B cell (primary cell): ENCODE measurements at places on chromosomes 5 and 9.

DNA sequence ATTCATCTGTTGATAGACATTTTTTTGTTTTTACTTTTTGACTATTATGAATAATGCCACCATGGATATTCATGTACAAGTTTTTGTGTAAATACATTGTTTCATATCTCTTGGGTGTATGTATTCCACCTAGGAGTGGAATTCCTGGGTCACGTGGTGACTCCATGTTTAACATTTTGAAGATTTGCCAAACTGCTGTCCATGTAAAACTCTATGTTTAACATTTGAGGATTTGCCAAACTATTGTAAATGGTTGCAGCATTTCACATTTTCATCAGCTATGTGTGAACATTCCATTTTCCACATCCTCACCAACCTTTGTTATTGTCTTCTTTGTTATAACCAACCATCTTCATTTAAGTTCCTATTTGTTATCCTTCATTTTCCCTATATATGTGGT, 12.2 kb downstream of the TMEFF1 start:
- DNase-seq, result no peak

DNA sequence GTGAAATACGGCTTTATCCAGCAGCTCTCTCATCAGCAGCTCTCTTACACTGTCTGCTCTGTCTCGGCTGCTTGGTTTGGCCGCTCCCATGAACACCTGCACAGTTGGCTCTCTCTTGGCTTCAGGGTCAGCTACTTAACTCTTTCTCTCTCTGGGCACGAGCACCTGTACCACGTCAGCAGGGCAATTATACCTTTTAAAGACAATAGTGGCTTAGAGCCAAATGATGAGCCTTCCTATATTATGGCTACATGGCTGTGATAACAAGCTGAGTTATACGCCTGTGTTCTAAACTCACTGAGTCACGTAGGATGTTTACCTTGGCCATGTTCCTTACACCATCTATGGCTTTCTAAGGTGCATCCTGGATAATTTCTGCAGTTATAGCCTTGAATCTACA, 69.2 kb upstream of the CTNND2 start:
- no peak for DNase-seq

DNA sequence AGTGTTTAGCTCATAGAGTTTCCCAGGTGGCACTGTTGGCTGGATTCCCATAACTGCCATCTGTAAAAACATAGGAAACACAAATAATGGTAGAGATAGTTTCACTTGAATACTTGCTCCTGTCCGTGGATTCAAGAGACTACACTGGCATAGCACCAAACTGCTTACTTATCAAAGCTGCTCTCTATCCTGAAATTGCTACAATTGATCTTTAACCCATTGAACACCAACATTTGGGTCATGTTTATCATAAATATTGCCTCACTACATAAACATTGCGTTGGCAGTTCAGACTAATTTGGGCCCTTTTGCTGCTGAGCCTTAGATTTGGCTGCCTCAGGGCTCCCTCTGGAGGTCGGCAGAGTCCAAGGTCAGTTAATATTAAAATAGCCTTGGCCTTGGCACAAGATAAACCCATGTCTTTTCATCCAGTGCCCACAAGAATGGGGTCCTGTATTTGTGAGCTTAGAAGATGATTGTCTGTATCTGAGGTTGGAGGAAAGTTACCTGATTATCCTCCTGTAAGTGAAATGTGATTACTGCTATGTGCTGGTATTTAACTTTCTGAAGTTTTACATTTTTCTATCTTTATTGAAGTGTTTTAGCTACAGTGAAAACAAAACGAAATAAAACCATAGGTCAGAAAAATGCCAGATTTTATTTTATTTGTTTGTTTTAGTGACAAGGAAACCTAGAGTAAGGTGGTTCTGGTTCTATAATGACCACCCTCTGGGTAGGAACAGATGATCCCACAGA, 4.0 kb upstream of the RANBP3L start:
- peak; percentile 25 for DNase-seq

GRCh38 chr5:54884195-54884536, 101.2 kb downstream of the ESM1 start:
- peak; percentile 10 for DNase-seq

DNA sequence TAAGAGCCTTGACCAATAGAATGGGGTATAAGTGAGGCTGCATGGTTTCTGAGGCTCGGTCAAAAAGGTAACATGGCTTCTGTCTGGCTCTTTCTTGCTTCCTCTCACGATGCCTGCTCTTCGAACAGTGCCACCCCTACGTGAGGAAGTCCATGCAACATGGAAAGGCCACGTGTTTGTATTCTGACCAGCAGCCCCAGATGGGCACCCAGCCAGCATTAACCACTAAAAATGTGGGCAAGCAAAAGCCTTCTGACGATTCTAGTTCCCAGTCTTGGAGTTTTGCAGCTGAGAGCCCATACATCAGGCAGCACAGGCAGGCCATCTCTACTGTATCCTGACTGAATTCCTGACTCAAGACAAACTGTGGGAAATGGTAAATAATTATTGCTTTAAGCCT, 24.2 kb upstream of the NREP start:
- DNase-seq, result no peak

DNA sequence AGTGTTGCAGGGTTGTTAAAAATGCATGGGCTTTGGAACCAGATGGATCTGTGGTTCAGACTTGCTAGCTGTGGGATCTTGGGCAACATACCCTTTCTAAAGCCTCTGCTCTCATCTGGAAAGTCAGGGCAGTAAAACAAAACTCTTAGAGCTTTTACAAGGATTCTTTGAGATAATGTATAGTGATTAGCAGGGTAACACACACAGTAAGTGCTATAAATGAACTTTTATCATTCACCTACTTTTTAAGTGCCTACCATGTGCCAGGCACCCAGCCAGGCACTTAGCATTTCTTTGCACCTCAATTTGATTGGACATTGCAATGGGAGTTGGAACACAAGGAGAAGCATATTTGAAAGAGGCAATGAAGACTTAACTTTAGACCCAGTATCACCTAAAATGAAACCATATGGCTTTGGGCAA, 208.6 kb upstream of the PAPPA start:
- DNase-seq, result no peak

DNA sequence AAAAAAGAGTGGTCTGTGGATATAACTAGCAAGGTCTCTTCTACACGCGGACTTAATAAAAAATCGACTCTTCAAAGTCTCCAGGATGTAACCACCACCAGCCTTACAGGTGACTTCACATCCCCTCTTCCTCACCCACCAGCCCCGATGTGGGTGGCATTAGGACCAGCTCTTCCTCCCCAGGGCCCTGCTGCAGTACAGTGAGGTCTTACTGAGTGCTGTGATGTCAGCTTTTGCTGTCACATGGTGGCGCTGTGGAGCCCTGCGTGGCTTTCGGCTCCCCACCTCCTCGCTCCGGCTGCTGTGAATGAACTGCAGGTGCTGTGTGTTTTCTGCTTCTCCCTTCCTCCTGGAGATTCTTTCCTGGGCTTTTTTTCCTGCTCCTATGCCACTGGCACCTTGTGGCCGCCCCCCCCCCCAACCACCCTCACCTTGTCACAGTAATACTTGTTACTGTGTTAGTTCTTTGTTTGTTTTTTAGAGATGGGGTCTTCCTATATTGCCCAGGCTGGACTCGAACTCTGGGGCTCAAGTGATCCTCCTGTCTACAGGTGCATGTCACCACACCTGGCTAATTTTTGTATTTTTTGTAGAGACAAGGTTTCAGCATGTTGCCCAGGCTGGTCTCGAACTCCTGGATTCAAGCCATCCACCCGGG, 15.8 kb upstream of the RAPGEF1 start:
- DNase-seq, result peak; percentile 90

DNA sequence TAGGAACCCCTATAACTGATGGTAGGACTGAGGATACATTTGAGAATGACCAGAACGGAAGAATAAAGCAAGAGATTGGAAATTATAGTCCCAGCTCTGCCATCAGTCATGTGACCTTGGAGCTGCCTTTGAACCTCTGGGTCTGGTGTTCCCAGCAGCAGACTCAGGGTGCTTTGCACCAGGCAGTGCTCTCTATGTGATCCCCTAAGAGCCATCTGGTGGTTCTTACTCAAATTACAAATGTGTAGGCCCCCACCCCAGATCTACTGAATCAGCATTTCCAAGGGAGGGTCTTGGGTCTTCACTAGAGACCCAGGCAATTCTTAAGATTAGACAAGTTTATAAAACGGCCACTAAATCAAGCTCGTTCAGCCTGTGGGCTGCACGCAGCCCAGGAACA, 40.2 kb upstream of the PRDM12 start:
- DNase-seq, result no peak

DNA sequence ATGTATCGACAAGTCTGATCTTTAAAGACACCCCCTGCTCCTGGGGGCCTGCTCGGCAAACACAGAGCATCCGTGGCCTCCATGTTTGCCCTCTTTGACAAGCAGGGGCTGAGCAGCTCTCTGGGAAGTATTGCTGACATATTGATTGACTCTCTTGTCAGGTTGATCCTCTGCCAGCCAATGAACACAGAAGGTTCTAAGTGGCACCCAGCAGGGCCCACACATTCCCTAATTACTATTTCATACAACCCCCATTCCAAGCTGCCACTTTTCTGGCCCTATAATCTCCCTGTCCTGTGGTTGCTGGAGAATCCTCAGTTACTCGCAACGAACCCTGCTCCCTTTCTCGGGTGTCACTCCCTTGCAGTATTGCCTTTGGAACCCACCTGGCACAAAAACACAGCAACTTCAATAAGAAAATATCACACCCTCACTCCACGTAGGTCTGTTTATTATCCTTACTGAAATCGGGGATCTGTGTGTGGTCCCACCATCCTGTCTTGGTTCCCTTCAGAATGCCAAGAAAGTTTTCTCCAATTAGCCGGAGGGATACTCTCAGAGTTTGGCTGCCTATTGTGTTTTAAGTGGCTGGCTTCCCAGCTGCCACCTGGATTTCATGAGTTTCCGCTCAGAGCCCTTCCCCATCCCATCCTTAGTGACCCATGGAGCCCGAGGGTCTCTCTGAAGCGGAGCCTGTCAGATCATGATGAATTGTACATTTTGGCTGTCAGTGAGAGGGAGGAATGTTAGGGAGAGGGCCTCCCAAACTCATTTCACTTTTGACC, 249.0 kb upstream of the WWC1 start:
- no peak for DNase-seq

DNA sequence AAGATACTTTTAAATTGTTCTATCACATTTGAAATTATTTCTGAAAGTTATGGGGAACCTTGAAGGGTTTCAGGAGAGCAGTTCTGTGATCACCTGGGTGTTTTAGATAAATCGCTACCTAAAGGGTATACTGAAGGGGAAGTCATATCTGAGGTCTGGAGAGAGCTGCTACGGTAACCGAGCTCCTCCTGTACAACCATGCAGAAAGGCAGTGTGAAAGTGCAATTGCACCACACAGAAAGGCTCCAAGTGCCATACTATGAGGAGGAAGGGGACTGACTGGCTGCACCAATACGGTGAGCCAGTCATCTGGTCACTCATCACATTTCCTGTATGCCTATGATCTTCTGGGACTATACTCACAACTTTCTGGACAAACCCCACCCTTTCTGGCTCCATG, 241.4 kb upstream of the SLC24A2 start:
- DNase-seq, result no peak

- DNase-seq, result no peak
Observed at GRCh38 chr9:19690128-19690527, 98.7 kb downstream of the SLC24A2 start.

GRCh38 chr5:162274679-162275078, 207.1 kb downstream of the GABRG2 start:
- DNase-seq, result no peak

DNA sequence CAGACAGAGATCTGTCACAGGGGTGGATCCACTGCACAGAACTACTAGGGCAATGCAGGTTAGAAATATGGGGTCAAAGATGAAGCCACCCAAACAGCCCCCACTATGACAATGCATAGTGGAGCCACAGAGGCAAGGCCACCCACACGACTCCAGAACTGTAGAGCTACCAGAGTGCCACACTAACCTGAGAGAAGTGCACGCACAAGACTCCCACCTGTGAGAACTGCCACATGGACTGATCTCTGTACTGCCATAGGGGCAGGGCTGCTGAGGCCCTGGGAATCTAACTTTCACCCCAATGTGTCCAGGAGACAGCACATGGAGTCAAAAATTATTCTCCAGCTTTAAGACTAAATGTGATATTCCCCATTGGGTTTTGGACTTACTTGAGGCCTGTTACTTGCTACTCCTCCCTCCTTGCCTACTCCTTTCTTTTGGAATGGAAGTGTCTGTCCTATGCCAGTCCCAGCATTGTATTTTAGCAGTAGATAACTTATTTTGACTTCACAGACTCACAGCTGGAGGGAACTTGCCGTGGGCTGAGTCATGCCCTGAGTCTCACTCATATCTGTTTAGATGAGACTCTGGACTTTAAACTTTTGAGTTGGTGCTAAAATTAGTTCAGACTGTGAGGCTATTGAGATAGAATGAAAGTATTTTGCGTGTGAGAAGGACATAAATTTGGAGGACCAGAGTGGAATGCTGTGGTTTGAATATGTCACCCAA, 853.3 kb downstream of the MAT2B start:
- no peak for DNase-seq

GRCh38 chr5:81226949-81227348, 6.2 kb upstream of the CKMT2 start:
- no peak for DNase-seq

- DNase-seq, result no peak
Observed at GRCh38 chr5:81268521-81269196, 32.7 kb upstream of the ZCCHC9 start.
